ENCODE measurements at places on chromosomes 12 and 14. TPM values are rescaled to one million over a fixed set of nuclear protein-coding genes. Genes with fewer than 3 reads are reported as not detected.

Gene GPX2
- polyA plus RNA-seq: 2.4 TPM

GRCh38 chr14:37901978-37902377 lies 305.7 kb upstream of the SSTR1 start:
- no peak for DNase-seq

GRCh38 chr14:103028161-103028767 lies 29.1 kb downstream of the CDC42BPB start:
- DNase-seq: no peak

DNA sequence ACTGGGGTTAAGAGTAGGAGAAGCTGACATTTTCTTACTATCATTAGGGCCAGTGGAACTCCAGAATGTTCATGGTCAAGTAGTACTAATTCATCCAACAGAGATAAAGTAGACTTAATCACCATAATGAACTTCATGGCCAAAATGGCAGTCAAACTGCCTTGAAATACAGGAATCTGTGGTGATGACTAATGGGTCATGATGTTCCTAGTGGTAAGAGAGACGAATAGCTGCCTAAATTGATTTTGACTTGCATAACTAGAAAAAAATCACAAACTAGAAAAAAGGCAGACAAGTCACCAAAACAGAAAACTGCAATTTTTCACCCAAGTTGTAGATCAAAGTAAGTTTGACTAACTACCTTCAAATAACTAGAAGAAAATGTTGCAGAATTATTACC lies 138.5 kb downstream of the MGAT4C start:
- DNase-seq: no peak

GRCh38 chr14:27061299-27061698 lies 463.5 kb upstream of the NOVA1 start:
- no peak for DNase-seq

GRCh38 chr12:102480406-102480805 lies at the start of gene IGF1:
Gene IGF1 (minus strand): TSS chr12:102480563. CDS start chr12:102480381, 182 bp downstream.
- DNase-seq: no peak

DNA sequence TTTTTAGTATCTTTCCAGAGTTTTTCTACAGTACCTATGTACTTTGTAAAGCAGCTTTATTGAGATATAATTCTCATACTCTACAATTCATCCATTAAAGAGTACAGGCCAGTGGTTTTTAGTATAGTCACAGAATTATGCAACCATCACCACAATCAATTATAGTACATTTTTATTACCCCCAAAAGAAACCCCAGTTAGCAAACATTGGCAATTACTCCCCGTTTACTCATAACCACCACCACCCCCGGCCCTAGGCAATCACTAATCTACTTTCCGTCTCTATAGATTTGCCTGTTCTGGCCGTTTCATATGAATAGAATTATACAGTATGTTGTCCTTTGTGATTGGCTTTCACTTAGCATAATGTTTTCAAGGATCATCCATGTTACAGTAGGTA lies 119.8 kb downstream of the KICS2 start:
- DNase-seq: no peak

Gene RBM19
- 43.1 TPM for polyA plus RNA-seq

DNA sequence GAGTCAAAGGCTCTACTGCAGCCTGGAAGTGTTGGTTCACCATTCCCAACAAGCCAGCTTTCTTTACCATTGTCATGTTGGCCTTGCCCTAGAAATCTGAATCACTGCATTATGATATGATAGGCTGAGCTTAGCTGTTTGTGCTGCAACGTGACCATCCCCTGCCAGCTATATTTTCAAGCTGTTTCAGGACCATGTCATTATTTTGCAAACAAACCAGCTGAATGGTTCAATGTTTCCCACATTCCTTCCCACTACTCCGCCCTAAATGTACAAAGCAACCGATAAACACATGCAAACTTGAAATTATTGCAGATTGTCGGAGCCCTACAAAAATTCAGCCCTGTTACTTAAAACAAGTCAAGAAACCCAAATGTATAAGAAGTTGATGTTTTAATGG lies 136.1 kb downstream of the KICS2 start:
- DNase-seq: no peak

Gene PFKM
- polyA plus RNA-seq: 96.7 TPM

Gene GLT1D1
- 2.5 TPM for polyA plus RNA-seq
